ENCODE measurements at places on chromosomes 5 and 9. TPM values are rescaled to one million over a fixed set of nuclear protein-coding genes. Genes with fewer than 3 reads are reported as not detected.

- DNase-seq, result no peak
These were observed 12.9 kb downstream of the OR2V2 start for GRCh38 chr5:181160152-181160754.

DNA sequence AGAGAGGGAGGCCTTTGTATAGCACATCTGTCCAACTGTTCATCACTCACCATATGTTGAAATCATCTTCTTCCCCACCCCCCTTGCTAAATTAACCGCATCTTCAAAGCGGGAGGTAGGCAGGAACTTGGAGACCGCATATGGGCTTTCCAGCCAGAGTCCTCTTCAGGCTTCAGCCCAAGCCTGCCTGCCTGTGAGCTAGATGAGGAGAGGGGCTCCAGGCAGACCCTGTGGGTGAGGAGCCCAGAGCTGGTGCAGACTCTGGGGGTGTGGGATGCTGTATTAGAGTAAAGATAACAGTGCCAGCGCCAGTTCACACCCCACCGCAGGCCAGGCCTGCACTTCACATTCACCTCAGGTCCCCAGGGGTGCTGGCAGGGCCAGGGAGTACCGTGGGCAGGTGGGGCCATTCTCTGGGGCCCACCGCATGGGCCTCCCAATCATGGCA, 16.2 kb downstream of the PRRC2B start:
- DNase-seq, result no peak

DNA sequence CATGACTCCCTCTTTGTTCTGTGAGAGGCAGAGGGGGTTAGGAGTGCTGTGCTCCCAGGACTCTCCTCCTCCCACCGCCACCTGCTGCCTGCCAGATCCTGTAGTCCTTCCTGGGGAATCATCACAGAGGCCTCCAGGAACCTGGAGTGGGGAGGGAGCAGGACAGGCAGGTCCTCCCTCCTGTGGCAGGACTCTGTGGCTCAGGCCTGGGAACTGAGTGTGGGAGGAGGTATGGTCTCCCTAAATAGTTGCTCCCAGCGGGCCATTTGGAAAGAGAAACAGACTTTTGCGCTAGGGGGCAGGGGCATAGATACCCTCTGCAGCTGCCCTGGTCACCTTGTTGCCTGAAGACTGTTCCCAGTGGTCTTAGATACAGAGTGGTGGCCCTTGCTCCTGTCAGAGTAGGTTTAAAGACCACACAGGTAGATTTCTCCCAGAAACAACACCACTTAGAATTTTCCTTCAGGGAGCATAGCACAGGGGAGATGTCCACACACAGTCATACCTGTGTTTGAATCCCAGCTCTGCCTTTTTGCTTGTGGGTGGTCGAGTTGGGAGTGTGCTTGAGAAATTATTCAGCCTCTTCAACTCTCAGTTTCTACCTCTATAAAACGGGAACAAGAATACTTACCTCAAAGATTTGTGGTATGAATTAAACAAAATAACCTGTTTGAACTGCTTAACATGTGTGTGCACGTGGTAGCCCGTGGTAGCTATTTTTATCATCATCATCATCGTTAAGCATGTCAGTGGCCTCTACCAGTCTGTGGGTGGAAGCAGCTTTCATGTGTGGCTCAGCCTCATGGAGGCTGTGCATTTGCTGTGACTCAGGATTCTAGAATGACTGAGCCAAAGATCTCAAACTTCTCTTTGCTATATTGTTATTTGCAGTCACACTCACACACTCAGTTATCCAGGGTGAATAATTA, 55.8 kb downstream of the SLC22A5 start:
- peak; percentile 30 for DNase-seq

DNA sequence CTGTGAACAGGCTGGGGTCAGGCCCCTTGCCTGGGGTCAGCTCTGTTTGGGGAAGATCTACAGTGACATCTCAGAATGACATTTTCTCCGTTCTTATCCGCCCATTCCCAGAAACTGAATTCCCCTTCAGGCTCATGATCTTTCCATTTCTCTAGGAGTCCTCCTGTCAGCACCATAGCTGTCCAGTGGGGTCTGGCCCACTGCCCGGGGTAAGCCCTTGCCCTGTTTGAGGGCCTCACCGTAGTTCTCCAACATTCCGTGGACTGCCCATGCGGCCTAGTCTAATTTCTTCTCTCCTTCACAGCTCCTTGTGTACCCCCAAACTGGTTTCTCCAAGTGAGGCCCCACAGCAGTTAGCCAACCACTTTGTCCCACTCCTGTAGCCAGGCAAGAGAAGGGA, 68.4 kb downstream of the ENTREP1 start:
- no peak for DNase-seq

DNA sequence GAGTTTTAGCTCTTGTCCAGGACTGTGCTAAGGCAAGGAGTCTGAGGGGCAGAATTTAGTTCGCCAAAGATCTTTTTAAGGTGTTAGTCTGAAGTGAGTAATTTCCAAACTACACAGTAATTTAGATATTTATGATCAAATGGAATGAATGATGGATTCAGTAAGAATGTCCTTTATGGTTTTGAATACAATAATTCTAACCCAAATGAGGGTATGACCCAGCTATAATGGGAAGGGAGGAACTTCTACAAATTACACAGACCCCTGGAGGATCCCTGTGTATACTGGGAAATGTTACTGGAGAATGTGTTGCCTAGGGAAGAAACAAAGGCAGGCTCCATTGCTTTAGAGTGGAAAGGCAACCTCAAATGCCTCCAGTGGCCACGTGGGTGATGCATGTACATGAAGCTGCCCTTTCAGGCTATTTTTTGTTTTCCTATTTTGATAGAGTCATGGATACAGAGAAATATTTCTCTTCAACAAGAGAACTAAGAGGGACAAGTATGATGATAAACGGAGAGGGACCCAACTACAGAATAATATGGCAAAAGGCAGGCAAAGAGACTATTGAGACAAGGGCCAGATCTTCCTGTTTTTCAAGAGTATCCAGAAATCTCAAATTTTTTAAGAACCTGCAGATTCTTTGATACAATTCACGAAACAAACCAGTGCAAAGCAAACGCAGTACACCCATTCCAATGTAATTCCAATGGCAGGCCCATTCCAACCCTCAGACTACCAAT, 25.4 kb downstream of the SLC1A3 start:
- no peak for DNase-seq

DNA sequence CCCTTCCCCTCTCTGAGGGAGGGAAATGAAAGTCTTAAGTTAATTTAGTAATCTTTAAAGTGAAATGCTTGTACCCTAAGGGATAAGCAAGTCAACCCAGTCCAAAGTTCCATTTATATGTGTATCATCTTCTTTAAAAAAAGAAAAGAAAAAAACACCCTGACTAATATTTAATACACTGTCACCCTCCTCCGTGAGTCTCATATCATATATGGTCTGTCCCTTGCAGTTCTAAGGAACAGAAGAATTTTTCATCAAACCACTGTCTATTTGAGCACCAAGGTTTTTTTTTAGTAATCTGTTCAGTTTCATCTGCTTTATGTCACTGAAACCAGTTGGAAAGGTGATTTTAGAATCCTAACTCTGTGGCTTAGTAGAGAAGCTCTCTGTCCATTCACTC, 15.2 kb downstream of the TNIP1 start:
- DNase-seq, result no peak

DNA sequence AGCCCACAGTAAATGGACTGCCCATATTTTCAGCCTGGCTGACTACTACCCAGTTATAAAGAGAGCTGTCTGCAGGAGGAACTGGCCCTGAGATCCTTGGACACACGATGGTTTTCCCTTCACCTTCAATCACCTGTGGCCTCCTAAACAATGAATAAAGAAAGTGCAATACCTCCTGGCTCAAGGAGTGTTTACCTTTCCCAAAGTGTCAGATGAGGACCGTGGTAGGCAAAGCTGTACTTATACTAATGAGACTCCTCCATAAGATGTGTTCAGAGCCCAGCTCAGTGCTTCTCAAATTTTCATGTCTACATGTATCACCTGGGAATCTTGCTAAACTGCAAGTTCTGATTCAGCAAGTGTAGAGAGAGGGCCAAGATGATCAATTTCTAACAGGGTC, 284.5 kb upstream of the VLDLR start:
- no peak for DNase-seq

- no peak for DNase-seq
These were observed 4.1 kb upstream of the TOR1A start for GRCh38 chr9:129828051-129828450.

- DNase-seq, result no peak
These were observed 1010.2 kb upstream of the DMAC1 start for GRCh38 chr9:8809741-8810140.

DNA sequence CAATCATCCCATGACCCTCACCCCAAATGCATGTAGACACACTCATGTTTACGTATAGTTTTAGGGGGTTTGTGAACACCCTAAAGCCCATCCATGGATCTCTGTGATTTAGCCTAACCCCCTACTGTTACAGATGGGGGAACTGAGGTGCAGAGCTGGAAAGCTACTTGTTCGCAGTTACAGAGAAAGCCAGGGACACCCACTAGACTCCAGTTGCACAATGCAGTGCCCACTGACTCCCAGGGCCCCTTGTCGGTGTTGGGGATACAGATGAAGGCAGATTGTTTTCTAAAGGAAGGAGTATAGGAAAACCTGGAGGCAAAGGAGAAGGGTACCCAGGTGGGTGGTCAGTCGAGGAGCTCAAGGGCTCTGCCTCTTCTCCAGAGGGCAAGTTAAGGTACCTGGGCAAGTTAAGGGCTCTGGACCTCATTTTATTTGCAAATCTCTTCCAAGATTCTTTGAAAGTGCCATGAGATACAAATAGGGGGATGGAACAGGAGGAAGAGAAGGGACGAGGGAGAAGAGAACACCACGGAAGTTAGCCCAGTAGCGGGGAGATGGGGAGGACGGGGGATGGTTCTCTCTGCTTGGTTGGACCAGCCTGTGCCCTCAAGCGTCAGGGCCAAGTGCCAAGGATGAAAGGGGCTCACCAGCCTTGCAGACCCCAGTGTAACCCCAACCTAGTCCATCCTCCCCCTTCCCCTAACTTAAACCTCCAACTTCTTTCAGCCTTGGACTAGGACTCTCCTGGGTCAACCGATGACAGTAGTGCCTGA, 958 bp downstream of the MYOZ3 start:
- DNase-seq, result no peak

Gene HMCN2
- total RNA-seq, result 2.1 TPM

Gene AK1
- total RNA-seq, result 56.3 TPM

Gene ZCCHC9
- total RNA-seq, result 20.3 TPM

Gene RIGI
- total RNA-seq, result 10.3 TPM

Gene MYOT
- 0.39 TPM for total RNA-seq

Gene RNF208
- 4.4 TPM for total RNA-seq

Gene ADAMTSL1
- 5.3 TPM for total RNA-seq

Gene OSMR
- 44.6 TPM for total RNA-seq

Gene KCNMB1
- total RNA-seq, result 0.29 TPM

Gene TMEM267
- total RNA-seq, result 40.4 TPM

Gene CCDC152
- total RNA-seq, result 0.94 TPM

Gene NIPSNAP3A
- total RNA-seq, result 27.2 TPM
